ENCODE measurements at places on chromosomes 7 and 10. TPM values are rescaled to one million over a fixed set of nuclear protein-coding genes. Genes with fewer than 3 reads are reported as not detected.

CAV2 gene
- not detected for total RNA-seq

NPY4R2 gene
- not detected for total RNA-seq

RUFY2 gene
- total RNA-seq = 7.8 TPM

COL13A1 gene
- total RNA-seq = not detected

SRRM3 gene
- not detected for total RNA-seq

TAS2R4 gene
- 0.43 TPM for total RNA-seq

EN2 gene
- total RNA-seq = not detected

PILRA gene
- total RNA-seq = 5.8 TPM

CLCN1 gene
- total RNA-seq = not detected

MNX1 gene
- not detected for total RNA-seq

RAB19 gene
- total RNA-seq = 6.4 TPM

GRCh38 chr10:5524641-5525560 lies at the start of gene CALML3:
TSS of gene CALML3 (plus strand) at chr10:5524961. CDS start at chr10:5525086, 125 bp downstream.
- no peak for DNase-seq

DNA sequence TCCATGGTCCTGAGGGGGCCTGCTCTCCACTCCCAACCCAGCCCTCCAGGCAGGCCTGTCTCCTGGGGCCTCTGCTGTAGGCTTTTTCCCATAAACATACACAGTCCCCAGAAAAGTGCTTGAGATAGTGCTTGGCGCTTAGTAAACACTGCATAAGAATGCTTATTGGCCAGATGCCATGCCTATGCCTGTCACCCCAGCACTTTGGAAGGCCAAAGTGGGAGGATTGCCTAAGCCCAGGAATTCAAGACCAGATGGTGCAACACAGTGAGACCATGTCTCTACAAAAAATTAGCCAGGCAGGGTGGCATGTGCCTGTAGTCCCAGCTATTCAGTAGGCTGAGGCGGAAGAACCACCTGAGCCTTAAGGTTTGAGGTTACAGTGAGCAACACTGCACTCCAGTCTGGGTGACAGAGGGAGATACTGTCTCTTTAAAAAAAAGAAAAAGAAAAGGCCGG lies 24.6 kb upstream of the ASL start:
- no peak for DNase-seq

DNA sequence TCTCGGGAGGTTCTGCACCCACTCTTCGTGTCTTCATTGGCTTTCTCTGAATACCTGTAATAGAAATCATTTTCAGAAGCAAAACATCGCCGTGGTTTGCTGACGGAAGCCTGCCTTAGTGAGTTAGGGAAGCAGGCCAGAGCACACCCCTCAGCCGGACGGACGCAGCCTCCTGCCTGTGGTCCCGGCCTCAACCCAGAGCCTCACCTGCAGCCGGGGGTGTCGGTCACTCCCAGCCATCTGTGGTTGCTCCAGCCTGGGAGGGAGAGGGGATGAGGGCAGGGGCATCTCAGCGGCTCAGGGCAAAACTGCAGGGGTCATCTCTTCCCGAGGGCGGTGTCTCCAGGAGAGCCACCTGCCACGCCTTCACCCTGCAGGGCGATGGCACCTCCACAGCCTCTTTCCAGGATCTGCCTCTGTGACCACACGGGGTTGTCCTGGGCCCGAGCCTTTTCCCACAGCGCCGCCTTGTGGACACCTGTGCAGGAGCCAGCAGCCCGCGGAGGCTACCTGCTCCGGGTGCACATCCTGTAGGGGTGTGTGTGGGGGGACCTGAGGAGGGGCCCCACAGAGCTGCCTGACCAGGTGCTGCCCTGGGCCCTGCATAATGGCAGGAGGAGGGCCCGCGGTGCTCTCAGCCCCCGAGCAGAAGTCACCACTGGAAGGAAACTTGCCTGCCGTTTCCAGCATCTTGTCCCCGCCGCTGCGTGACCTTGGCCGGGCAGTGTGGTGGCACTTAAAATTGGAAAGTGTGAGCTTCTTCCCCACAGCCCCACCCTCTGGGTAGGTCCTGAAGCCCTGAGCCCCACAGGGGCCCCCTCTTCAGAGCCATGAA lies 21.6 kb upstream of the AP5Z1 start:
- DNase-seq = peak; percentile 88

- no peak for DNase-seq
These were observed 348.7 kb upstream of the SEMA3C start for GRCh38 chr7:81267508-81267907.

GRCh38 chr10:57015595-57016318 lies 654.7 kb upstream of the ZWINT start:
- DNase-seq = no peak

- no peak for DNase-seq
These were observed 86.6 kb upstream of the MACROH2A2 start for GRCh38 chr10:69965919-69966662.

DNA sequence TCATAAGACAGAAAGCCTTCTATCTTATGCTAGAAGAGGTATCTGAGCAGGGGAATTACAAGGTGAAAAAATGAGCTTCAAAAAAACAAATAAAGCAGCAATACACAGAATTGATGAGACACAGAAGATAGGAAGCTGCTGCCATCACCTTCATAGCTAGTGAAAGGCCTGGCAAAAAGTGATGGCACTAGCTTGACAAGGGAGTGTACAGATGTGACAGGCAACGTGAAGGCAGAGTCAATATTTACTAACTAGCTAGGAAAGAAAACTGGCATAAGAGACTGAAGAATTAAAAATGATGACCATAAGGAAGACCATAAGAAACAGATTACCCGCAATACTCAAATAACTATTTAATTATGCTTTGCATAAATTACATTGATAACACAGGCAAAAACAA lies 9.4 kb downstream of the GPR22 start:
- DNase-seq = no peak

GRCh38 chr7:42351316-42351935 lies 114.4 kb upstream of the GLI3 start:
- no peak for DNase-seq

- DNase-seq = no peak
These were observed 53.1 kb downstream of the UNCX start for GRCh38 chr7:1285556-1286301.

GRCh38 chr10:33174674-33175434 lies 159.6 kb downstream of the NRP1 start:
- no peak for DNase-seq

GRCh38 chr7:47888371-47889265 lies 59.6 kb downstream of the PKD1L1 start:
- DNase-seq = no peak

DNA sequence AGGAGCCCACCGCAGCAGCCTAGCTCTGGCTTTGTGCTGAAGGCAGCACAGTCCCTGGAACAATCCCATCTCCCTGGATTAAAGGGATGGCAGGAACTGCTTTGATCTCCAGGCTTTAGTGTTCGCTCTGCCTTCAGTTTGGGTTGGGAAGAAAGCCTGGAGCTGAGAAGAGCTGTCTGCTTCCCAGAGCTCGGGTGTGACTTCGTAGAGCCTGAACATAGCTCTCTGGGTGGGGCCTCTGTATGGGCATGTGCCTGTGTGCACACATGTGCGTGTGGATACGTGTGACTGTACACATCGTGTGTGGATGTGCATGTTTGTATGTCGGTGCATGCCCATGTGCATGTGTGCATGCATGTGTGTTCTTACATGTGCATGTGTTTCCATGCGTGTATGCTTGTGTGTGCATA lies 8.7 kb downstream of the ADCY1 start:
- no peak for DNase-seq

DNA sequence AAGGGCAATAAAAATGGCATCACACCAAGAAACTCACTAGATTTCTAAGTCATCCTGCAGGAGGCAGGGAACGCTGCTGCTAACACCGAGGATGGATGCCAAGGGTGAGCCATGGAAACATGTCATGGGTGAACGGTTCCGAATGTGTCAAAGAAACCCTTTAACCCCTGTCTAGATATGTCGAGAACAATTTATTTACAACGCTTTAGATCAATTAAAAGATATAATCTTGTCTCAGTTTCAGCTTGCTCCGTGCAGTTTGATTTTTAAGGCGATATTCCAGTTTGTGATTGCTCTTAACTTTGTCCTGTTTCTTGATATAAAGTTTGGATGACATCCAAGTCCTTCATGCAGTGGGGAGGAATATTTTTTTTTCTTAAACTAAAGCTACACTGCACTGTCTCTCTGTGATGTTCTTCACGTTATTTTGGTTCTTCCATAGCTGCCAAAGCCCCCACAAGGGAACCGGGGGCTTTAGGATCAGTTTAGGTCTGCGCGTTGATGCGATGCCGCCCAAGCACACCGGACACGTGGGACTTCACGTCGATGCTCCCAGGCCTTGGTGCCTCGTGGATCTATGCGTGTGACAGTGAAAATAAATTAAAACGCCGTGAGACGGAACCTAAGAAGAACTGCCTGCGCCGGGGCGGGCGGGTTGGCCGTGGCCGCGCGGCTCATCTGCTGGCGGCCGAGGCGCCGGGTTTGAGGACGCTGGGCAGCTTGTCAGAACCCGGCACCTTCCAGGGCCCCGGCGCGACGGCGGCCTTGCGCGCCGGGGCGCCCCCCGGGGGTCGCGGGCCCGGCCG lies 220.3 kb downstream of the PHTF2 start:
- DNase-seq = peak; percentile 6

- no peak for DNase-seq
These were observed 223.8 kb downstream of the PRPF18 start for GRCh38 chr10:13810568-13810967.

- DNase-seq = no peak
These were observed 108.4 kb downstream of the LYZL1 start for GRCh38 chr10:29397221-29397620.

GRCh38 chr10:16867990-16868389 lies 50.8 kb upstream of the RSU1 start:
- DNase-seq = no peak

DNA sequence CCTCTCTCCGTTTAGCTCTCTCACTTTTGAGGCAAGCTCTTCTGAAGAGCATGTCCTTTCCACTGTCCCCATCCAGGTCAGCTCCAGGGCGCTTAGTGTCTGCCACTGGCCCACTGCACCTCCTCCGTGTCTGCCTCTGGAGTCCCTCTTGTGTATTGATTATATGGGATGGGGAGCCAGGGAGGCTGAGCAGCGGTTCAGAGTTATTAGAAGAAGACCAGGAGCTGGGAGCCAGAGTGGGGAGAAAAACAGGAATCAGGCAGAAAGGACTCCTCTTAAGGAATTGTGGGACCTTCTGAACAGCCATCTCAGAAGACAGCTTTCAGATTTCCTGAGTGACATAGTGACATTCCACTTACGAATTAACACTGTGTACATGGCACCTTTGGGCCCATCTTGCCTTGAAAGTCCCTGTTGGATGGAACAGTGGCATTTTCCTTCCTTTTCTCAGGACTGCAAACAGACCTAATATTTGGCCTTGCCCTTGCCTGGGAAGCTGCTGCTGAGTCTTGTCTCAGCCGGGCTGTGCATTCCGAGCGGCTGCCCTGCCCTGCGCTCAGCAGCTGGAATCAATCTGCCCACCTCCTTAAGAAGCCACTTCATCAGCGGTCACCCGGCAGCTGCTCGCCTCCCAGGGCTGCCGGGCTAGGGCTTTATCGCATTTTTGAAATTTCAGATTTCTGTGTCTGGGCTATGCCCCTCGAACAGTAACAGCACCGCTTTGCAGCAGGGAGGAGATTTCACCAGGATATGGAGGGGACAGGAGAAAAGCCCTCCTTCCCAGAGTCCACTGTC lies 81.1 kb upstream of the PRKG1 start:
- no peak for DNase-seq

- DNase-seq = no peak
These were observed 4.4 kb upstream of the SMIM30 start for GRCh38 chr7:113122744-113123143.

DNA sequence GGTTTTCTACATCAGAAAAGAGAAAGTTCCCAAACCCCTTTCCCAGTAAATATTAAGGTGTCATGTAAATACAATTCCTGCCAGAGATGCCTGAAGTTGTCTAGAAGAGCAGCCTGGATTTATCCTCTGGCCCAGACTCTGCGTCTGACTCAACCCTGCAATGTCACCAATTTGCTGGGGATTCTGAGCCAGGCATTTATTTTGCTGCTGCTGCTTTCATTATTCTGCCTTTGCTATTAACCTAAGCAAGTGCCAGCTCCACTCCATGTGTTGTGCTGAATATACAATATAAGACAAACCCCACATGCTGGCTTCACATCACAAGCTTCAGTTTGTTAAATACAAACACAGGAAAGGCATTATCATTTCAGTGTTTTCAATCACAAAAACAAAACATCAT lies 59.1 kb downstream of the ELAPOR2 start:
- DNase-seq = no peak

GRCh38 chr10:21172930-21173801 lies 276.1 kb upstream of the NEBL start:
- peak; percentile 3 for DNase-seq

- DNase-seq = no peak
These were observed 3.3 kb upstream of the ADAMTS14 start for GRCh38 chr10:70669015-70669414.

GRCh38 chr7:27248427-27248806 lies 5.8 kb downstream of the EVX1 start:
- DNase-seq = no peak

DNA sequence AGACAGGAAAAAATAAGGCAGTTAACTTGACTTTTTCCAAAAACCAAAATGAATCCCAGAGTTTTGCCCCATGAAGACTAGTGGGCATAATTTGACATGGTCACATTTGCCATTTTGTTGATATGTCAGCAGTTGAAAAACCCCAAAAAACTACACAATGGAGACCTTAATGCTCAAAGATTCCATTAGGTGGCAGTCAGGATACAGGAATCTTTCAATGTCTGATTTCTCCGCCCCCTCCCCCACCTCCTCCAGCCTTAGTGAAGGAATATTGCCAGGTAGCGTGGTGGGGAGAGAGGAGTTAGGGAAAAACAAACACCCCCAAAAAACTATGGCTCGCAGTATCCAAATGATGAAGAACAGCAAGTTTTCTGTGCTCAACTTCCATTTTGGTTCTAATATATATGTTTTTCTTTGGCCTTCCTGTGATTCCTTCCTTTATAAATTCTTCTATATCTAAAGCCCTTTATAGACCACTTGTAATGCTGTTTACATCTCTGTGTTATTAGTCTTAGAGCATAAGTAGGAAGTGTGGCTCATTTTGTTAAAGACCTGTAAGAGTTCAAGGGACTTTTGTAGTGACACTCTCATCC lies 6.7 kb upstream of the SMNDC1 start:
- DNase-seq = peak; percentile 56

DNA sequence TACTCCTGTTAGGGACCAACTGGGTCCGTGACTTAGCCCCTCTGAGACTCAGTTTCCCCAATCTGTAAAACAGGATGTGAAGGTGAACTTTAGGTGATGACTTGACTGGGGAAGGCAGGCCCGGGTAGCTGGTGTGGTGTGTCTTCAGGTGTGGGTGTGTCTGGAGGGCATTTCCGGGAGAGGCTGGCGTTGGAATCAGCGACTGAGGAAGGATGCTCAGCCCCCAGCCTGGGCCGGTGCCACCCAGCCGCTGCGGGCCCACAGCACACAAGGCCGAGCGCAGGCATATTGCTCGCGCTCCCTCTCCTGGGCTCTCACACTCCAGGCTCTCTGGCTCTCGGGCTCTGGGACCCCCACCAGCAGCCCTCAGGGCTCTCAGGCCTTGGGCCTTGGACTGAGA lies 31.7 kb upstream of the CNPY1 start:
- DNase-seq = no peak

- DNase-seq = no peak
These were observed 367.4 kb upstream of the C7orf33 start for GRCh38 chr7:148223160-148223559.

- DNase-seq = no peak
These were observed 260.2 kb downstream of the STK31 start for GRCh38 chr7:23970193-23970592.

GRCh38 chr7:152969335-152969734 lies 209.8 kb downstream of the ACTR3B start:
- no peak for DNase-seq

GRCh38 chr10:22228943-22229801 lies 11.4 kb upstream of the EBLN1 start:
- peak; percentile 92 for DNase-seq
